ENCODE measurements at places on chromosomes 11 and 22. TPM values are rescaled to one million over a fixed set of nuclear protein-coding genes. Genes with fewer than 3 reads are reported as not detected.

Gene CHRDL2
- total RNA-seq: not detected

Gene RIMBP3C
- total RNA-seq: under 0.01 TPM

Gene RIMBP3B
- under 0.01 TPM for total RNA-seq

Gene OR52H1
- 0.16 TPM for total RNA-seq

Gene RAB3IL1
- 0.26 TPM for total RNA-seq

Gene ADORA2A
- total RNA-seq: 7.0 TPM

Gene DNAJB13
- not detected for total RNA-seq

Gene DGCR6
- 0.52 TPM for total RNA-seq

Gene OTOG
- not detected for total RNA-seq

Gene APOA4
- not detected for total RNA-seq

Gene FOLR3
- not detected for total RNA-seq

Gene LIF
- total RNA-seq: 52.8 TPM

Gene RAB38
- 11.9 TPM for total RNA-seq

Gene OR2AT4
- total RNA-seq: not detected

Gene TALDO1
- 172 TPM for total RNA-seq

Gene C11orf16
- not detected for total RNA-seq

Gene DCHS1
- total RNA-seq: 18.1 TPM

Gene TMEM191C
- total RNA-seq: 0.13 TPM

Gene SLC22A8
- total RNA-seq: not detected

Gene CPT1B
- 0.52 TPM for total RNA-seq

Gene GGTLC2
- not detected for total RNA-seq

Gene TUBA8
- total RNA-seq: not detected

Gene ZP1
- total RNA-seq: 1.6 TPM

Gene MRGPRX4
- total RNA-seq: not detected

Gene SCN3B
- total RNA-seq: 0.16 TPM

Gene TTLL12
- 32.6 TPM for total RNA-seq

Gene CLMP
- total RNA-seq: 130 TPM

Gene FDXACB1
- total RNA-seq: 0.88 TPM

Gene KREMEN1
- 9.2 TPM for total RNA-seq

Gene ISX
- total RNA-seq: not detected

Gene LGR4
- total RNA-seq: 8.6 TPM

Gene OVCH2
- total RNA-seq: not detected

Gene SLC22A6
- not detected for total RNA-seq

Gene CD82
- 86.1 TPM for total RNA-seq

Gene CALCA
- total RNA-seq: not detected

Gene HORMAD2
- not detected for total RNA-seq

Gene SAA4
- total RNA-seq: not detected

Gene ANKRD13D
- total RNA-seq: 20.9 TPM

Gene OR56A1
- not detected for total RNA-seq

Gene E2F8
- total RNA-seq: 2.7 TPM

Gene ARHGAP1
- 70.5 TPM for total RNA-seq

Gene PHOX2A
- total RNA-seq: not detected

Gene RAG2
- not detected for total RNA-seq

Gene MMP1
- total RNA-seq: 861 TPM

Gene KRTAP5-2
- not detected for total RNA-seq

Gene PRRG4
- total RNA-seq: not detected

Gene SCARF2
- 26.1 TPM for total RNA-seq

All from epithelial cell of alveolus of lung (primary cell).